ENCODE measurements at places on chromosomes 7 and 10. TPM values are rescaled to one million over a fixed set of nuclear protein-coding genes. Genes with fewer than 3 reads are reported as not detected.

The CALCR gene
- polyA plus RNA-seq = not detected

DNA sequence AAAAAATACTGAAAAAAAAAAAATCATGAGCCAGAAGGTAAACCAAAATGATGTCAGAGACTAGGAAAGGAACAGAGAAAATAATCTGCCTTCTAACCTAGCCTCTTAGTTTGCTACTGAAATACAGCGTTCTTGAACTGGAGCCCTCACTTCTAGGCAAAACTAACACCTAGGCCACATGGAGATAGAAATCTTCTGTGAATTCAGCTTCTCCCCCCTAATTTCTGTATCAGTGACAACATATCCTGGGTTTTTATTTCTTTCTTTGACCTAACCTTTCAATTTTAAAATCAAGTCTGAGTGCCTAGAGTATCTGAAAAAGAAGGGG is 100.1 kb upstream of the GLCCI1 start:
- H3K27me3 ChIP-seq = no peaks in the 10 kb centered on the region
- DNase-seq = no peak
- no peak overlapping the region for H3K4me3 ChIP-seq
- no peaks in the 10 kb centered on the region for H3K36me3 ChIP-seq

The ZNF503 gene
- 71.4 TPM for polyA plus RNA-seq

The HILPDA gene
- 32.9 TPM for polyA plus RNA-seq

GRCh38 chr10:13725594-13725993 is 138.8 kb downstream of the PRPF18 start:
- no peak overlapping the region for H3K27ac ChIP-seq
- DNase-seq = no peak
- H3K36me3 ChIP-seq = no peaks in the 10 kb centered on the region
- H3K27me3 ChIP-seq = no peaks in the 10 kb centered on the region
- no peak overlapping the region for H3K4me3 ChIP-seq

GRCh38 chr7:137834552-137834951 is 12.2 kb downstream of the DGKI start:
- H3K27me3 ChIP-seq = no peaks in the 10 kb centered on the region
- no peaks in the 10 kb centered on the region for H3K4me1 ChIP-seq
- H3K4me3 ChIP-seq = no peak overlapping the region
- no peak for DNase-seq

DNA sequence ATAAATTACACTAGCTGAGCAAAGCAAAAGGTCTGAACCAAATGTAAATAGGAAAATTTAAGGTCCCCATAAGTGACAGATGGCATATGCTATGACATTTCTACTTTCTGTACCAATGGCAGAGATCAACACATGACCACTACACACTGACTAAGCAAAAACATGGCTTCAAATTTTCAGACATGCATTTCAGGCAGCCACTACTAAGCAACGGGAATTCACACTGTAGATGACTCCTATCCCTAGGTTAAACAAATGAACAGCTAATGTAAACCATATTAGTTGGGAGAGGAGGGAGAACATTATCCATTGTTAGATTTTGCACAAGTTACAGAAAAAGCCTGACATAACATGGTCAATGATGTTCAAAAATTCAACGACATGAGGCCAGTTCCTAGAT is 11.4 kb upstream of the KIF20B start:
- no peaks in the 10 kb centered on the region for H3K27me3 ChIP-seq
- H3K4me1 ChIP-seq = no peaks in the 10 kb centered on the region
- no peak for DNase-seq
- no peaks in the 10 kb centered on the region for H3K36me3 ChIP-seq

The PIP gene
- polyA plus RNA-seq = not detected

DNA sequence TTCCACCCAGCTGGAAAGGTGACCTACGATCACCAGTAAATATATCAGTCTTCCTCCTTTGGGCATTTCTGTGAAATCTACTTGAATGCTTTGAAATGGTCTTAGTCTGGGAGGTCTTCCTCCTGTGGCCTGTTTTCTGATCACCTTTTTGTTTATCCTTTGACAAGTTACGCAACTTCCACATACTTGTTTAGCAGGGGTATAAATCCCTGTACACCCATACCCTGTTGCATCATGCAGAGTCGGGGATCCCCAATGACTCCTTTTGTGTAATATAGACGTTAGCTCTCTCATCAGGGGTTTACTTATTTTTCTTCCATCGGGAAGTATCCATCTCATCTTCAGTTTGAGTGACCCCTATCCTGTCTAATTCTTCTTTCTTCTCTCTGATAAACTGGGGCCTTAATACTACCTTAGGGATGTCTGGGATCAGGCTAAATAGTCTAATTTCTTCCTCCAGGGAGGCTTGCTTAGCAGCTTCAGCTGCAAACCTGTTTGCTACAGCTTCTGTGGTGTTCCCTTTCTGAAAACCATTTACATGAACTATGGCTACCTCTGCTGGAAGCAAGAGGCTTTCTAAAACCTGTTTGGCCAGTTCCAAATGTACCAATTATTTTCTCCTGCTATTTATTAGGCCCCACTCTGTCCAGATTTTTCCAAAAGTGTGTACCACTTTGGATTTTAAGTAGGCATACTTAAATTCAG is 25.8 kb downstream of the MAPK8 start:
- DNase-seq = no peak
- no peak overlapping the region for H3K27ac ChIP-seq
- H3K27me3 ChIP-seq = no peaks in the 10 kb centered on the region
- H3K36me3 ChIP-seq = no peaks in the 10 kb centered on the region
- no peak overlapping the region for H3K4me3 ChIP-seq
- peaks cover 6% of the 10 kb centered on the region for H3K4me1 ChIP-seq

Data from left lung (tissue), 14 donors.